HepG2 (cell line): ENCODE measurements at places on chromosomes 7 and 10.

GRCh38 chr7:73703757-73704639 lies 15.5 kb downstream of the STX1A start:
- no peak for DNase-seq
- H3K4me3 ChIP-seq, result no peak overlapping the region
- H3K4me1 ChIP-seq, result peaks cover 14% of the 10 kb centered on the region

- H3K4me1 ChIP-seq, result peaks cover 75% of the 10 kb centered on the region
- peaks cover 2% of the 10 kb centered on the region; the same call in 1 of the 3 replicates for H3K27me3 ChIP-seq
- peak; percentile 32 for DNase-seq
- no peak overlapping the region for H3K4me3 ChIP-seq
- H3K27ac ChIP-seq, result no peak overlapping the region
Observed at GRCh38 chr10:116769791-116770190, 27.4 kb upstream of the HSPA12A start.

DNA sequence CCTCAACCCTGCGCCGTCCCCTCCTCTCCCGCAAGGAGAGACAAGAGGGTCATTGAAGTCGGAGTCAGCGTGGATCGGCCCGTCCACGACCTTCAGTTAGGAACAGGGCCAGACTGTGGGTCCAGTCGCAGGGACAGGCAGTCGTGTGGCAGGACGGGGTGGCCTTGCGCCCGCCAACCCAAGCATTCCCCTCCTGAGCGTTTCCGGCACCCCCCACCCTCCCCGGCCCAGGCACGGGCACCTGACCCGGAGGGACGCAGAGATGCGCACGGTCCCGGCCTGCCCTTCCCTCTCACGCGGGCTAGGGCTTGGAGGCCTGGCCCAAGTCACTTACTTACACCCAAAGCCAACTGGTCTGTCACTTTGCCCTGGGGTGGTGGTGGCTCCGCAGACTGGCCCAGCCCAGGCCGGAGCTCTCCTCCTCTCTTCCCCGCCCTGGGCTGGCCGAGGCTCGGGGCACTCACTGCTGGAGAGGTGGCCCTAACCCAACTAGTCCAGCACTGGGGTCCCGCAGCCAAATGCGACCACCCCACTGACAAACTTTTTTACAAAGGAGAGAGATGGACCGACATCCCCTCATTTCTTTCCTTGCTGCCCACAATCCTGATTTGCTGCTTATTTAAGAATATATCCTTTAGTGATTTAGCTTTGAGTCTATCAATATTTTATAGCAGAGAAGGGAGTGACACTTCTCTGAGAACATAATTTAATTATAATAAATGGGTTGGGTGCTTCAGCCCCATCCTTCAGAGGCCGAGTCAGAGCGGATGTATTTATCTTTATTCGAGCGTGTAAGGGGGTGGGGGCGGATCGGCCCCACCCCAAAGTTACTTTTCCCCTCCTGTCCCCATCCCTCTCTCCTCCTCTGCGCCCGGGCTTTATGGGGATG lies 1.2 kb upstream of the UNCX start:
- DNase-seq, result no peak
- H3K4me1 ChIP-seq, result no peaks in the 10 kb centered on the region
- no peak overlapping the region for H3K27ac ChIP-seq
- H3K27me3 ChIP-seq, result peaks cover 75% of the 10 kb centered on the region
- no peak overlapping the region for H3K4me3 ChIP-seq

- H3K27me3 ChIP-seq, result no peaks in the 10 kb centered on the region
- no peak overlapping the region for H3K27ac ChIP-seq
- no peaks in the 10 kb centered on the region for H3K4me1 ChIP-seq
- no peak overlapping the region for H3K4me3 ChIP-seq
- H3K36me3 ChIP-seq, result no peaks in the 10 kb centered on the region
- no peak for DNase-seq
Observed at GRCh38 chr7:82413237-82413636, 30.3 kb downstream of the CACNA2D1 start.

GRCh38 chr7:157908006-157908782 lies 571.4 kb downstream of the DNAJB6 start:
- no peaks in the 10 kb centered on the region for H3K27me3 ChIP-seq
- H3K36me3 ChIP-seq, result no peaks in the 10 kb centered on the region
- DNase-seq, result no peak
- no peak overlapping the region for H3K27ac ChIP-seq

- no peak for DNase-seq
- H3K4me3 ChIP-seq, result no peak overlapping the region
- peaks cover 8% of the 10 kb centered on the region; the same call in 1 of the 3 replicates for H3K27me3 ChIP-seq
Observed at GRCh38 chr10:4352414-4352961, 473.5 kb upstream of the AKR1E2 start.
